ENCODE measurements at places on chromosomes 1 and 21.
A peak's percentile ranks its signal among the peaks of the same experiment; 100 is the strongest.

DNA sequence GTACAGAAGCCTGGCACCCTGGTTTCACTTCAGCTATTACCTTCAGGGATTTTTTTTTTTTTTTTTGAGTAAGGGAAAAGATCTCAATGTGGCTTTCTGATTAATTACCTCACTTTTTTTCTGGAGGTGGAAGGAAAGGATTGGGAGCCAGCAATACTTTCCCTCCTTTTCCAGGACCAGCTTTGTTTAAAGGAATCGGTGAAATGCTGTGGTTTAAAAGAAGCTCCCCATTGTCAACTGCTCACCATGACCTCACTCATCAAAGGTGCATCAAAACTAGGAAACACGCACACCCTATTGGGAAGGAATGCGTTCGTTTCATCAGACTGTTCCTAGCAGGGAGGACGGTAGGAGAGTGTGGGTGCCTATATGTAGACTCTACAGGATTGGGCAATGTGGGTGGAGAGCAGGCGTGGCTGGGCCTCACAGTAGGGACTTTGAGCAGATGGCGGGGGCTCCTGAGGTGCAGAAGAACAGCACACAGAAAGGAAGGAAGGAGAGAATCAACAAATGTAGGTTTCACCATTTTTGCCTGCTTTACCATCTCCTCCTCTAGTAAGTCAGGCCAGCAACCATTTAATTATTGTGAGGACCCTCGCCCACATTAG lies 13.0 kb downstream of the PHGDH start:
- no peak for DNase-seq

DNA sequence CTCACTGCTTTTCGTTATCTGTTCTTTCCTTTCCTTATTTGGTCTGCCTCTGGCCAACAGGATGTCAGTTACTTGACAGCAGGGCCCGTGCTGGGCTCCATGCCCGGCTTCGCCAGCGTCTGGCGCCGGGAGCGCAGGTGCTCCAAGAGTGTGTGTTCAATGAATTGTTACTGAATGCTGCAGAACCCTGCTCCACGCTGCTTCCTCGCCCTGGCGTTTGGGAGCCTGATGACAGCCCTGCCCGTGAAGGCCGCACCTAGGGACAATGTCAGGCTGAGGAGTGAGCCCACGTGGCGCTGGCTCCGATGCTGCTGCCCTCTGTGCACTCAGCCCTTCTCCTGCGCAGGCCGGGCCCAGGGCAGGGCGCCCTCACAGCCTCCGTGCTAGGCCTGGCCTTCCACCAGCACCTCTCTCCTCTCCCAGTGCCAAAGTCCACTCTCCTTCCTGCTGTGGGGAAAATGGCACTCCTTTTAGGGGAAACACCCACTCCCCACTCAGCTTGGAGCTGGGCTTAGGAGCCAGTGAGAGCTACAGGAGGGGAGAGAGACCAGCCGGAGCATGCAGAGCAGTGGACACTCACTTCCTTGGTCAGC lies 51.4 kb downstream of the ACBD3 start:
- DNase-seq, result peak; percentile 50

DNA sequence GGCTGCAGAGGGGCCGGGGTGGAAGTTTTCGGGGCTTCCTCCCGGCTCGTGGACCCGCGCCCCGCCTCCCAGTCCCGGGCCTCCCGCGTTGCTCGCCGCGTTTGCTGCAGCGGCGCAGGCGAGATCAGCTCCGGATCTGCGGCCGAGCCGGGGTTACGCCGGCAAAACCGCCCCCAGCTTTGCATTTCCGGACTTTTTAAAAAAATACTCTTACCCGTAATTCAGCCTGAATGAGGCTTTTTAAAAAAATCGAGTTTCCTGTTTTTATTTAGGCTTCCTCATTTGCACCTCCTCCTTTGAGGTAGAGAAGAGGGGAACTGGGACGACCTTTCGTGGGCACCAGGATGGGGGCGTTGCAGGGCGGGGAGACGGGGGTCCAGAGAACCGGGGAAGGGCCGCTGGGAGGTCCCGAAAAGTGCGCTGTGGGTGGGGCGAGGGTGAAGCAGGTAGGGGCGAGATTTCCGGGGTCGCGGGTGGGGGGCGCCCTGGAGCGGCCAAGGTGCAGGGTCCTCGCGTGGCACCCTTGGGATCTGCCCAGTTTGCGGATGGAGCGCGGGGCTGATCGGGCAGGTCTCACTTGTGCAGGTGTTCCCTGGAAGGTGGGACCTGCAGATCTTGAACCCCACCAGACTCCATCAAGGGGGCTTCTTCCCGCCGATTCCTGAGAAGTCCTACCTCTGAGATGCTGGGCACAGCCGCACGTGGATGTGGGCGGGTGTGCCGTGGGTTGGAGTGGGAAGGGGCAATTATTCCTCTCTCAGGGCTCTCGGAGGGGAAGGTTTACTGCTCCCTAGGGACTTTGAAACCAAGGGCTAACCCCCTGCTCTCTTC lies 1.1 kb downstream of the PIK3CD start:
- DNase-seq, result no peak

DNA sequence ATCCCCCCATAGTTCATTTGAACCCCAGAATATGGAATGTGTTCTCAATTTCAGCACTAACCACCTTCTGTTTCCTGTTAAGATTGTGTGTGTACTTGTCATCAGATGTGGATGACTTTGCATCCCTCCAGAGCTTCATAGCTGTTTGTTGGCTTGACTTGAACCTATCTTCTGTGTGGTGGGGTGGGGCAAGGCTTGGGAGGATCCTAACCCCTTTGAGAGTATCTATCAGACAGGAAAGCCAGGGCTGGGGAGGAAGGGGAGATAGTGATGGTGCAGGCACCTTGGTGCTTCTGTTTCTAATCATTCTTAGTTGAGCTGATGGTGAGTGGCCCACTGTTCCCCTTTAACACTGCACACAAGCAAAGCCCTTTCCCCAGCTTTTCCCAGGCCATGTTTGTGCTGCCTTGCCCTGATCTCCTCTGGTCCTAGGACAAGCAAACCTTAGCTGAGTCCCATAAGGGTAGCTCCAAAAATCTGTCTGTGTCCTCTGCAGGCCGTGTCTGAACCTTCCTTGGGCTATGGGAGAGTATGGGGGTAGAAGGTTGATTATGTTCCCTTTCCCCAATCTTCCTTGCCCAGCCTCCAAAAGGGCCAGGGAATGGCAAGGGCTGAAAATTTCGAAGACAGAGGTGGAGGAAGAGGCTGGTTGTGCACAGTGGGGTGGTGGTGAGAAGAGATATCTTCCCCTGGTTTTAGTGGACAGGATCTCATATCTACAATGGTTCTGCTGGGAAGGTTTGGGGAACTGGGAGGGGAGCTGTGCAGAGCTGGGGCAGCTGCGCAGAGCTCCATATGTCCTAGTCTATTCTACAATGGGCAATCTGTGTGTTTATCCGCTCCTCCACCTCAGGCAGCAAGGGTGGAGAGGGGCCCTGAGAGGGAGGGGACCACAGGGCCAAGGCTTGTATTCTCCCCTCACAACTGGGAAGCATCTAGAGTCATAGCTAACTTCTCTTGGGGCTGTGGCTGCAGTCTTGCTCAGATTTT lies 1.4 kb downstream of the NHLH1 start:
- DNase-seq, result no peak
